Activated naive CD8-positive, alpha-beta T cell treated with anti-CD3 and anti-CD28 coated beads for 36 hours (primary cell): ENCODE measurements at places on chromosomes 5 and 9. TPM values are rescaled to one million over a fixed set of nuclear protein-coding genes. Genes with fewer than 3 reads are reported as not detected.
A peak's percentile ranks its signal among the peaks of the same experiment; 100 is the strongest.

Gene HNRNPA0
- 44.3 TPM for total RNA-seq

Gene HAVCR2
- total RNA-seq = 24.6 TPM

Gene SPINK7
- not detected for total RNA-seq

Gene TLR4
- not detected for total RNA-seq

Gene PCDHAC2
- total RNA-seq = not detected

Gene FOXI1
- not detected for total RNA-seq

Gene CHSY3
- not detected for total RNA-seq

DNA sequence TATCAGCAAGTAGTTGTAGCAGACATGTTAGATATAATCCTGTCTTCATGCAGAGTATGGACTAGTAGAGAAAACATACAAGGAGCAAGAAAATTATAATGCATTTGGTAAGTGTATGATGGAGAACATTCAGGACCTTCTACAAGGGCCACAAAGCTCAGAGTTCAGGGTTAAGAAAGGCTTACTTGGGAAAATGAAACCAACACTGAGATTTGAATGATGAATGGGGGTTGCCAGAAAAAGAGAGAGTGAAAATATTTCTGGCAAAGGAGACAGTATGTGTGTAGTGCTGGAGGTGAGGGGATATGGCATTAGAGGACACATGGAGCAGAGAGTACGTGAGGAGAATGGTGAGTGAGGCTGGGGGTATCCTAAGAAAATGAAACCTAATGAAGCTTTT, 169.8 kb upstream of the STK32A start:
- no peak for DNase-seq

GRCh38 chr5:92561411-92561959, 1019.5 kb downstream of the NR2F1-AS1 start:
- DNase-seq = no peak

- DNase-seq = peak; percentile 25
Observed at GRCh38 chr5:168851902-168852321, 272.7 kb upstream of the PANK3 start.

- no peak for DNase-seq
Observed at GRCh38 chr9:19551124-19551929, 142.5 kb downstream of the ACER2 start.

- no peak for DNase-seq
Observed at GRCh38 chr9:84894859-84895258, 225.3 kb downstream of the NTRK2 start.

DNA sequence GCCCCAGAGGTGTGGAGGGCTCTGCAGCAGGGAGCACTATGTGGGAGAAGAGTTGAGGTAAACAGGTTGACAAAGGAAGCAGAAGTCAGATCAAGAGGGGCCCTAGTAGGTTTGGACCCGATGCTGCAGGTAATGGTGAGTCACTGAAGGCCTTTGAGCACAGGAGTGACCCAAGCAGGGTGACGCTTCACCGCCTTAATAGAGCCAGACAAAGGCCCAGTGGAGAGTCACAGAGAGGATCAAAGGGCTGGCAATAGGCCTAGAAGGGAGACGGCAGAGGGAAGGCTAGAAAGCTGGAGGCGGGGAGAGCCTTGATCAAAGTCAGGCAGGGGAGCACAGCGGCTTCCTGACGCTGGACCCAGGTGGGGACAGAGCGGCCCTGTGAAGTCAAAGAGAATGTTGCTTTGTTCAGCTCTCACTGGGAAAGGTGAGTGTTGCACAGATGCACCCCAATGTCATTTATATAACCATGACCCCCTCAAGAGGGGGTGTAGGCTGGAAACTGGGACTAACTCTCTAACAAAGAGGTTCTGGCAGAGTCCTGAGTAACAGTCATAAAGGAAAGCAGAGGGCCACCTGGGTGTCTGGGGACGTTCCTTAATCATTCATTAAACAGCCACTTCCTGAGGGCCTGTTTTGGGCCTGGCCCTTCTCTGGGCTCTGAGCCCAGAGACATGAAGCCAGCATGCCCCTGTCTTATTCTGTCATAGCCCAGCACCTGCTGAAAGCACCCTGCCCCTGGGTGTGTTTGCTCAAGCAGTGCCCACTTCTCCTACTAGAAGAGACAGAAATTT, 9.8 kb upstream of the CPLX2 start:
- no peak for DNase-seq
